ENCODE measurements at places on chromosomes 5 and 9.

DNA sequence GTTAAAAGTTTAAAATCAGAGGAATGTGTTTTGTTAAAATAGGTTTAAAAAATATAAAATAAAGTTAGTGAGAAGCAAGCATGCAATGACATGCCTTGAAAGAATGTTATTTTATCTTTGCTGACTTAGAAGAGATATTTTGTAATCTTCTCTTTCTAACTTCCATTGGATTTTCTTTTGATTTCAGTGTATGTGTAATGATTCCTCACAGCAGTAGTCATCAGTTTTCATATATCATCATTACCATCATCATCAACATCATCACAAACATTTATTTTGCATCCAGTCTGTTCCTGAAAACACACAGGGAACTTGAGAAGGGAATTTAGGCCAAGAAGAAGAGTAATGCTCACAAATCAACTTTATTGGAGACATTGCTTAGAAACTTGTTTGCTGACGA lies 699.6 kb downstream of the TAF11L14 start:
- no peak for DNase-seq

DNA sequence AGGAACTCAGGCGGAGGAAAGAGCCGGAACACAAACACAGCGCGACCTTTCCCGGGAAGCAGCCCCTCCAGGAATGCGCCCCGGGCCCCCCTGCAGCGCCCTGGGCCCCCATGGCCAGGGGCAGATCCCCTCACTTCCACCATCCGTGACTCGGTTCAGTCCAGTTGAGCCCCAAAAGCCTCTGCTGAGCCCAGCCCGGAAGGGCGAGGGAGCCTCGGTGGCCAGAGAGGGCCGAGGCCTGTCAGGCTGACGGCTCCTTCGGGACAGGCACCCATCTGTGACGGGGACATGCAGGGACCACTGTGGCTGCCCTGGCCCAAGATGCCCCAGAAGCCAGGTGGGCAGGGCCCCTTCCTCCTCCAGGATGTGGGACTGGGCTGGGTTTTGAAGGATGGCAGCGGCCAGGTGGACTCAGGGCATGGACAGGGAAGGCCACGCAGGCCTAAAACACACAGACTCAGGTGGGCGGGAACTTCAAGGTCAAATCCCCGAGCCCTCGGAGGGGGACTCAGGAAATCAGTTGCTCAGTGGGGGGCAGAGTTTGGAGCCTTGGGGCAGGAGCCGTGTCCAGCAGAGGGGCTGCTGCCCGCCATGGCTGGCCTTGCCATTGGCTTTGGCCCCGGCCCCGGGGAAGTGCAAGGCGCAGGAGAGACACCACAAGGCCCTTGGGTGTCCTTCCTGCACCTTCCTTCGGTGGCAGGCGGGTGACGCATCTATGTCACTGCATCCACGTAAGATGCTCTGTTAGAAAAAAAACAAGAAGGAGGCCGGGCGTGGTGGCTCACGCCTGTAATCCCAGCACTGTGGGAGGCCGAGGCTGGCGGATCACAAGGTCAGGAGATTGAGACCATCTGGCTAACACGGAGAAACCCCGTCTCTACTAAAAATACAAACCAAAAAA lies 29.7 kb upstream of the ABO start:
- DNase-seq = no peak

GRCh38 chr5:16852251-16853005 lies 83.7 kb downstream of the MYO10 start:
- DNase-seq = no peak

DNA sequence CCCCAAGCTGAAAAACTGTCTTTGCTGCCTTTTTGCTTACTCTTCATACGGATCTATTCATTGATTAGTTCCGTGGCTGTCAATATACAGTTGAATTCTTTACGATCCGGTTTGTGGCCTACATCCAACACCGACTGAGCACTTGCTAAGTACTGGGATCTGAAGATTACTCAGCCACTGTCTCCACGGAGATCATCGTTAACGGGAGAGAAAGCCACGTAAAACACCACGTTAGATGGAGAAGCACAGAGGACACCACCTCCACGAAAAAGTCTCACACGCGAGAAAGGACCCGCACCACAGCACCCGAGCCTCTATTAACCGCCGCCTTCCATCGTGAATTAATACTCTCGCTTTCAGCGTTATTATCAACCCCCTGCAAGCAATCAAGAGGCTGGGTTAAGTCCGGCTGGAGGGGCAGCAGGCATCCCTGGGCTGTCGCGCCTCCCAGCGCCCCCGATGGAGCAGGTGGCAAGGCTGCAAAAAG lies 650 bp downstream of the ELP1 start:
- no peak for DNase-seq

DNA sequence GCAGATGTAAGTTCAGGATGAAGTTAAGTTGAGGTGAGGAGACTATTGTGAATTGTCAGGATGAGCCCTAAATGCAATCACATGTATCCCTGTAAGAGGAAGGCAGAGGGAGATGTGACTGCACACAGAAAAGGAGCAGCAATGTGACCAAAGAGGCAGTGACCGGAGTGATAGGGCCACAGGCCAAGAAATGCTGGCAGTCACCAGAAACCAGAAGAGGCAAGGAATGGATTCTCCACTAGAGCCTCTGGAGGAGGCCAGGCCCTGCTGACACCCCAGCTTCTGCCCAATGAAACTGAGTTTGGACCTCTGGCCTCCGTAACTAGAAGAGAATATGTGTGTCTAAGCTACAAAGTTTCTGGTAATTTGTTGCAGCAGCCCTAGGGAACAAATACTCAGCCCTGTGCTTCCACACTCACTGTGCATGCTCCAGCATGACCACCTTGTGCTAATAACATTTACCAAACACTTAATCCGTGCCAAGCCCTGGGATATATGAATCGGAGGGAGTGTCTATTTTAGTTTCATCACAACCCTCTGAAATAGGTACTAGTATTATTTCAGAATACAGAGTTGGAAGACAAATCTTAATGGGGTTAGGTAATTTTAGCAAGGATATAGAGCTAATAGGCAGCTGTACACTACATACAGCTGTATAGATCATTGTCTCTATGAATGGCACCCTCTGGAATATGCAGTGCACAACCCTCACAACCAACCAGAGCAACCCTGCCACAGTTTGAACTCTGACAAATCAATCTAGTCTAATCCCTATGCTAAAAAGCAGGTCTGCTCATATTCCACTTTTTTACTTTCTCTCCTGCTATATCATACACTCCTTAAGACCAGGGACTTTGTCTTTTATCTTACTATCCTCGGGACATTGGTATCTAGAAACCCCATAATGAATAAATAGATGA lies 7.8 kb upstream of the GPX8 start:
- no peak for DNase-seq

DNA sequence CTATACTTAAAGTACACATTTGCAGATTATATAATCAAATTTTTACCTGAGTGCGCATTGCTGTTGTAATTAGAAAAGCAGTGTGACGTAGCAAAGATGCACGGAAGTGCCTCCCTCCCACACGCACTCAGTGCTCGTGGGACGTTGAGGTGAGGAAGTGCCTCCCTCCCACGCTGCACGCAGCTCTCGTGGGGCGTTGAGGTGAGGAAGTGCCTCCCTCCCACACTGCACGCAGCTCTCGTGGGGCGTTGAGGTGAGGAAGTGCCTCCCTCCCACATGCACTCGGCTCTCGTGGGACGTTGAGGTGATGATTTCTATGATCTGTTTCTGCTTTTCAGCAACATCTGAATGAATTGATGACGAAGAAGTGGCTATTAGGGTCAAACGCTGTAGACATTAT lies 21.0 kb downstream of the EXOC3 start:
- no peak for DNase-seq

- no peak for DNase-seq
These were observed 165.0 kb upstream of the GPR151 start for GRCh38 chr5:146680846-146681584.

- no peak for DNase-seq
These were observed 12.6 kb upstream of the LPCAT1 start for GRCh38 chr5:1536322-1536845.

DNA sequence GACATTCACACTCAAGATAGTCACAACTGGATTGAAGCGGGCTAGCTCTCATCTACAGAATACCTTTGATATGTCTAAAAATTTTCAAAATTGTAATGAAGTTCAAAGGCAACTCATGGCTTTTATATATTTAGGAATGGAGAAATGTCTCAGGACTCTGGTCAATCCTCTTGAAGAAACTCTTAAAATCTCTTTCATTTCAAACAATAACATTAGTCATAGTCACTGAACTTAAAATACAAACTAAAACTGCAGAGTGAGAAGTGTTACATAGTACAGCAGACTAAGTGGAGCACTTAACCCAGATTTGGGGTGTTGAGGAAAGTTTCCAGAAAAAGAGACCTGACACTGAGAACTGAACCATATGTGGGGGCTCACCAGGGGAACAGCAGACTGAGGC lies 20.7 kb downstream of the FANCC start:
- no peak for DNase-seq

GRCh38 chr5:168850683-168851082 lies 271.5 kb upstream of the PANK3 start:
- DNase-seq = no peak

GRCh38 chr5:108193021-108193795 lies 188.7 kb downstream of the FBXL17 start:
- DNase-seq = no peak

DNA sequence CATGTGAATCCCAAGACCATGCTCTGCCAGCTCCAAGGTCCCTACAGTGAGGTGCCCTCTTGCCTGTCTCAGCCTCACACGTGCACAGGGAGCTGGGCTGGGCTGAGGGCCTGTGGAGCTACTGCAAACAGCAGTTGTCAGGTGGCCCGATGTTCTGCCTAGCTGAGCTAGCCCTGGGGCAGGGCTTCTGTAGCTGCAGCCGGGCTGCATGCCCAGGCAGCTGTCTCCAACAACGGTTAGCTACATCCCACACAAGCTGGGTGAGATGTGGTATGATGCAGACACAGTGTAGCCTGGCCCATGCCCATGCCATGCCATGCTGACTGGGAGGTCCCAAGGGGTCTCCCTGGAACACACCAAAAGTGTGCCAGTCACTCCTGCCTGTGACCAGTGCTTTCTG lies 62.0 kb downstream of the MACROH2A1 start:
- no peak for DNase-seq

- no peak for DNase-seq
These were observed 20.7 kb upstream of the EGFLAM start for GRCh38 chr5:38237681-38238080.

- DNase-seq = no peak
These were observed 142.0 kb downstream of the HSPA4 start for GRCh38 chr5:133193794-133194193.

- DNase-seq = no peak
These were observed 35.9 kb downstream of the ASS1 start for GRCh38 chr9:130480673-130481072.

GRCh38 chr5:60504342-60504741 lies 195.6 kb downstream of the DEPDC1B start:
- DNase-seq = no peak

DNA sequence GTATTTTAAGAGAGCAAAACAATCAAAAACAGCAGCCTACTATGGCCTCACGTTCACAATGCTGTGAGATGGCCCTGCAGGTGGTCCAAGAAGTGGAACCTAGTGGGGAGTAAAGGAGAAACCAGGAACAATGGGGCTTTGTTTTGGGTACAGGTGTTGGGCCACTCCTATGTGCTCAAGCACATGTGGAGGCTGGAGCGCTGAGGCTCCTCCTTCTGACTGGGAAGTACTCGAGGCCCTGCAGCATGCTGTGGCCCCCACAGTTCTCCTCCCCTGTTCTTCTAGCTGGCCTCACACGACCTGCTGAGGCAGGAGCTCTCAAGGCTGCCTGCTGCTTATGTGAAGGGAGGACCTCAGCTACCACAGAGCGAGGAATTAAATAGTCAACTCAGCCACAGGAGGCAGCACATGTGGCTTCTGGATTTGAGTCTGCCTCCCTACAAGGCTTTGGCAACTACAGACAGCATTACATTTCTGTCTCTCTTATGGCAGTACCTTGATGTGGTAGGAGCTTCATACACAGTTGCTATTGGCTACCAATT lies 482.3 kb downstream of the SPOCK1 start:
- no peak for DNase-seq
